ENCODE measurements at places on chromosomes 2 and 18.

DNA sequence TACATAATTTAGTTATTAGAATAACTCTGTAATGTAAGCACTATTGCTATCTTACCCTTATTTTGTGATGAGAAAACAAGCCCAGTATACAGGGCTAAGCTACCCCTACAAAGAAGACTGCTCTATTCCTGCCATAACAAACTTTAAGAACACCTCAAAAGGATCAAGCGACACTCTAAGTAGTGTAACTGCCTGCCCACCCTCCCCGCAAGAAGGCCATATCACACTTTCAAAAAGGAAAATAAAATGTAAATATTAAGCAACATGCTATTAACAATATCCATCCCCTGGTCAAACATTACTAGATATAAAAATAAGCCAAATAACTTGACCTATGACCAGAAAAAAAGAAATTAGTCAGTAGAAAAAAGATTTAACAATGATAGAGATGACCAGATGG, 741.7 kb upstream of the CNTNAP5 start:
- no peak for DNase-seq

DNA sequence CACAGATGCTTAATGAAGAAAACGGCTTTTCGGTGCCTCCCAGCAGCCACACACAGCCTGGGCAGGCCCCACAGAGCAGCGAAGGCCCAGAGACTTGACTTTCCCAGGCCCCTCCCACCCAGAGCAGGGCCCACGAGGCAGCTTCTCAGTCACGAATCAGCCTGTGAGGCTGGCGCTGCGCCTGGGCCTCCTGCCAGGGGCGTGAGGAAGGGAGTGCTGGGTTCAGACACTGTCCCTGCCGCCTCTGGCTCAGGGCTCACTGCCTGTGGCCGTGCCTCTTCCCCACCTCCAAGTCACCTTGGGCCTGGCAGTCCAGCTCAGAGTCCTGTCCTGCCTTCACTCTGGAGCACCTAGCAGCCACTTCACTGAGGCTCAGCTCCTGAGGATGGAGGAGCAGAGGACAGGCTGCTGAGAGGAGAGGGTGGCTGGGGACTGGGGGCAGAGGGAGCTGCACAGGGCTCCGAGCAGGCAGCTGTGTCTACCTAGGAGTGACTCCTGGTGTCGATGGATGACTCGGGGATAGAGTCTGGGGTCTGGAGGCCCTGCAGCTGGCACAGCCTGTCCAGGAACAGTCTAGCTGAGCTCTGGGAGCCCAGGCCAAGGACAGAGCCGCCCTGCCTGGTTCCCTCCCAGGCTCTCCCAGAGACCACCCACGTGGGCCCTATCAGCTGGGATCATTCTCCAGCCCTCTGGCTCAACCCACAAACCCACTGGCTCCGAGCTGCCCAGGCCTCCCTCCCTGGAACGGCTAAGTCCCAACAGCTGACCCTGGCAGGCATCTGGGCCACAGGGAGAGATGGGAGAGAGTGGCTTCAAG, 36.4 kb upstream of the FOSL2 start:
- DNase-seq, result no peak

GRCh38 chr2:215843579-215843978, 169.8 kb downstream of the MREG start:
- DNase-seq, result no peak

GRCh38 chr2:171547720-171548119, 25.4 kb downstream of the CYBRD1 start:
- DNase-seq, result no peak

DNA sequence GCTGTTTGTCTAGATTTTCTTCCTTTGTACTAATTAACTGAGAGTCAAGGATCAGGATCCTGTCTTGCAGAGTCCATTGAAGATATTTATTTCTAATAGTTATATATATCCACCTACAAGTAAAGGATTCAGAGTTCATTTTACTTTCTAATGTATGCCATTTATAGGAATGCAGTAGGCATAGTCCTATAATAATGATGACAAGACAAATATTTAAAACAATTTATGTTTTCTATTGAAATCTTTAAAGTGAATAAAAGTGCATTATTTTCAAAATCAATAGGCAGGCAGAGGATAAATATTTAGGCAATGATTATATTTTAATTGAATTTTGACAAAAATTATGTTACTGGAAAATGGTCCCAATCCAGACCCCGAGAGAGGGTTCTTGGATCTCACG, 1430.8 kb upstream of the NXPH2 start:
- DNase-seq, result no peak

DNA sequence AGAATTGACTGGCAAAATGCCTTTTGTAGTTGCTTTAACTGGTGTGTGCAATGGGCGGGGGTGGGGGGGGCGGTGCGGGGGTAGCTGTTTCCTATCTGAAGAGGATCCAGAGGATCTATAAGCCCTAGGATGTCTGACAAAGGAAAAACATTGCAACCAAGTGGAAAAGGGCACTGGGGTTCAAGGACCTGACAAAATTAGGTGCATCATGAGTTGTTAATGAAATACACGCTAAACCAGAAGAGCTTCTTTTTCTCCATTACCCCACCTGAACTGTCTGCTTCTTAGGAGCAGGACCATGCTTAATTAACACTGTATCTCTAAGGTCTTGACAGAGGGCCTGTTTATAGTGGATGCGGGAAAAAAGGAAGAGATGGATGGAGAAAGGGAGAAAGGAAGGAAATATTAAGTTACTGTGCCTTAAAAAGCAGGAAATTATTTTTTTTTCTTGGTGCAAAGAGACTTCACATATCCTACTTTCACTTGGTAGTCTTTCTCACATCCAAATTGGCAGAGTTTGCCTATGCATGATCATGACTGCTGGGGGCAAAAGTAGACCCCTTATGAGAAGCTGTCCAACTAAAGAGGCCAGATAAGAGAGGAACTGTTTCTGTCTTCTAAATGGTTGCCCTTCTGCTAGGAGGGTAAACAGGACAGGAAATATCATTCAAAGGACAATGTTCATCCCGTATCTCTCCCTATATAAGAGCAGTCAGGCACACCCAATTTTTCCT, 4.6 kb downstream of the RND3 start:
- DNase-seq, result no peak

DNA sequence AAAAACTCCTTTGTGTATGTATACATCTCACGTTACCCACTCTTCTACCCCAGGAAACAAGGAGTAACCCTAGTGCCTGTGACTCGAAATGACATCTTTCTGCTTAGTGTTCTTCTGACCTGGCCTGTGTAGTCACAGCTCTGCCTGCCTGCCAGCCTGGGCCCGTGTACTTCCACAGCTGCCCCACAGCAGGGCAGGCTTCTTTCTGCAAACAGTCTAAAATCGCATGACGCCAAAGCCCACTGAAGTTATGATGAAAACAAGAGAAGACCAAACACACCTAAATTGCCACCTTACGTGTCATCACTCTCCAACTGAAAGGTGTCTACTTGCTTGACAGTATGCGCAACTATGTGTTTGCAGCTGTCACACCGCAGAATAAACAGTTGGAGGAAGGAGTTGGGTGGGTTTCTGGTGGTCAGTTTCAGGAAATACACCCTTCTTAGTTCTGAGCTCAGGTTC, 1.5 kb downstream of the GAREM1 start:
- DNase-seq, result peak; percentile 55

DNA sequence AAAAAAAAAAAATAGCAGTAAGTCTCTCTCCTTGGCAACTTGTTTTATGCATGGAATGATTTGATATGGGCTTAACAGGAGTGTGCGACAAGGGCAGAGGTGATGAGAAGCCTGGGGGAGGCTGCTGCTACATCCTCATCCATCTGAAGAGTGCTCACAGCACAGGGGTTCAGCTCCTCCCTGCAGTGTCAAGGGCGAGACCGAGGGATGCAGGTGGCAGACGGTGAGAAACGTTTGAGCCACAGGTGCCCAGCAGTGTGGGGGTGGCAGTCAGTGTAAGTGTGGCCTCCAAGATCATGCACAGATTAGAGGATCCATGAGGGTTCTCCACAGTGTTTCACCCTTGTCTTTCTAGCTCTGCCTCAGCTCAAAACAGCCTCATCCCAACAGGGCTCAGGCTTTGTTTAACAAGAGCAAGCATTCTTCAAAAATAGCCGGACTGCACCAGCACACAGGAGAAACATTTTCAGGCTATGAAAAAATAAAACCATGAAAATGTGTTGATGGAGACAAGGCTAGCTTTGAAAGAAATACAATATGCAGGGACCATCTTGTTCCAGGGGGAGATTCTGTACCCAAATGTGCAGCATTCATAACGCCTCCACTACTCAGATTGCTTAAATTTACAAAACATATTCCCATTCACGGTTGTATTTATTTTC, 324.5 kb upstream of the MYT1L start:
- no peak for DNase-seq

Data from OCI-LY7 (cell line).